IMR-90 (cell line): ENCODE measurements at places on chromosomes 3 and 15.

DNA sequence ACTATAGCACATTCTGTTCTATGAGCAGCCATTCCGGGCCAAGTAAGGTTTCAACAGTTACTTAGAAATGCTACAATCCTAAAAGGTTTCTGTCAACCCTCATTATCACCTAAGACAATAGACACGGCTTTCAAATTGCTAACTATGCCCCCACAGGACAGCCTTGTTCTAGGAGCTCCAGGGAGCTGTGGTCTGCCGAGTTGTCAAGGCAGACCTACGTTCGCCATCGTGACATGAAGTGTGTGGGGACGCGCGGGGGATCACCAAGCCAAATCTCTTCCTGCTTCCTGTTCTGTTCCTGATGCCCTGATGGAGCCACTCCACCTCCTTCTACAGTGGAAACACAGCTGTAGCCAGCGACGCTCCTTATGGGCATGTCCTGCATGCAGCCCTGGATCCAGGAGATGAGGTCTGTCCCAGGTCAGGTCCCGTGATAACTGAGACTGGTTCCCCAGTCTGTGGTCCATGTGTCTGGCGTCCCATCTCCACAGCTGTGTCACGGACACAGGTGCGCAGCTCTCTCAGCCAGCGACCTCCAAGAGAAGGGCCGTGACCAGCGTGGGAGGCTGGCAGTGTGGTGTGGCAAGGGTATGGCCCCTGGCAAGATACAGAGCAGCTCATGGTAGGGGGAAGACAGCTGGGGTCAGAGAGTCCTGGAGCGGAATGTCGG lies 82.8 kb downstream of the PCSK6 start:
- DNase-seq: no peak

DNA sequence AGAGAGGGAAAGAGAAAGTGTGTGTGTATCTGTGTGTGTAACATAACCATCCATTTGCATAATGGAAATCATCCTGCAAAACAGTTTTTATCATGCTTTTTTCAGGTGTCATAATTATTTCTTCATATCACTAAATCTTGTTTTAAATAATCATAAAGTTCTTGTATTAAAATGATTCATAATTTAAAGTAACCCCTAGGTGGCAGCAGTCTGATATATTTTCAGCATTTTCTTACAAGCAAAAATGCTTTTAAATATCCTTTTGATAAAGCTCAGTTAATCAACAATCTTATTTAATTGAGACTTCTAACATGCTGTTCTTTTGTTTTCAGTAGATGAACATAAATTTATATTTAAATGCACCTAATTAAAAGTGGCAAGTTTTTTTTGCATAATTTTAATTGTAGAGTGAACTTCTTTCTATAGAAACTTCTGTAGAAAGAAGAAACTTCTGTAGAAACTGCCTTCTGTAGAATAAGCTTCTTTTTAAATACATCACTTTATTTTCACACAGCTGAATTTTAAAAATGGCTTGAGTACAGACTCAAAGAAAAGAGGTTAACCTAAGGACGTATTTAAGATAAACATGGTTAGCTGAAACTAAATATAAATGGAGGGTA lies 72.5 kb downstream of the OPA1 start:
- peak; percentile 54 for DNase-seq

- peak; percentile 36 for DNase-seq
These were observed 88.9 kb downstream of the EOMES start for GRCh38 chr3:27633224-27633545.

GRCh38 chr3:195807681-195808121 lies 4.0 kb downstream of the MUC4 start:
- no peak for DNase-seq
